Stimulated activated CD8-positive, alpha-beta memory T cell treated with anti-CD3 and anti-CD28 coated beads, Interleukin-4, amount 100 ng/mL, for 1 hour (primary cell): ENCODE measurements at places on chromosomes 2 and 18.

- DNase-seq = no peak
These were observed 4.1 kb downstream of the NEMP2 start for GRCh38 chr2:190530248-190530900.

GRCh38 chr2:163708265-163708664 is 27.5 kb downstream of the FIGN start:
- no peak for DNase-seq

DNA sequence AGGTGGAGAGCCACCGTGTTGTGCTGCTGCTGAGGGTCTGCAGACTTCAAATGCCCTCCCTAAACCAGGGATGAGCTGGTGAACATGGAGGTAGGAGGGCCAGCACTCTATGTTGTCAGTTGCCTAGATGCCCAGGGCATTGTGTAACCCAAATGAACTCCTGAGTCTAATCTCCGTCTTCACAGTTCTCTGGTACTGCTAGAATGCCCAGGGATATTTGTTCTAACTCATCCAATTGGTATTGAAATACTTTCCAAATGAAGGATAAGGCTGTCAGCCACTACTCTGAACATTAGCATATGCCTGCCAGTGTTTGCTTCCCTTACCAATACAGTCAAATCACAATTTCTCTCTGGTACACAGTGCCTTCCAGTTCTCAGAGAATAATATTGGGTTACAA is 492.6 kb downstream of the SLC4A3 start:
- no peak for DNase-seq

DNA sequence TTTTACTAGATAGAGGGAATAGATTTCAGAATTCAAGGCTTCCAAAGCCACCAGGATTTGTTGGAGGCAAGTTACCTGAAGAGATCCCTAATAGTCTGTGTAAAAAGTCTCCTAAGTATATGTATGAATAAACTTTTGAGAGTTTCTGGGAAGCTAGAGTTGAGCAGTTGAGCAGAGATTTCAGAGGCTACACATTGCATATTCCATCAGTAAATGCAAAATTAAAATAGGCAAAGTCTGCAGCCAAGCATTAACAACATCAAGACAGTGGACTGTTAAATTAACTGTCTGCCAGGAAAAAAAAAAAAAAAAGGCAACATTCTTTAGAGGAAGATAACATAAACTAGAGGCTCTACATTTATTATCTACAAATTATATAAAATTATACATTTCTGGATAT is 420.4 kb upstream of the TMEFF2 start:
- DNase-seq = no peak

GRCh38 chr2:201859949-201860348 is 53.6 kb downstream of the CDK15 start:
- no peak for DNase-seq
